ENCODE measurements at places on chromosomes 6 and 20. TPM values are rescaled to one million over a fixed set of nuclear protein-coding genes. Genes with fewer than 3 reads are reported as not detected.

BNIP5 gene
- total RNA-seq: not detected

PRRT1 gene
- total RNA-seq: 1.0 TPM

TENT5A gene
- 44.4 TPM for total RNA-seq

KCNQ5 gene
- 0.11 TPM for total RNA-seq

SPDEF gene
- 0.11 TPM for total RNA-seq

DNA sequence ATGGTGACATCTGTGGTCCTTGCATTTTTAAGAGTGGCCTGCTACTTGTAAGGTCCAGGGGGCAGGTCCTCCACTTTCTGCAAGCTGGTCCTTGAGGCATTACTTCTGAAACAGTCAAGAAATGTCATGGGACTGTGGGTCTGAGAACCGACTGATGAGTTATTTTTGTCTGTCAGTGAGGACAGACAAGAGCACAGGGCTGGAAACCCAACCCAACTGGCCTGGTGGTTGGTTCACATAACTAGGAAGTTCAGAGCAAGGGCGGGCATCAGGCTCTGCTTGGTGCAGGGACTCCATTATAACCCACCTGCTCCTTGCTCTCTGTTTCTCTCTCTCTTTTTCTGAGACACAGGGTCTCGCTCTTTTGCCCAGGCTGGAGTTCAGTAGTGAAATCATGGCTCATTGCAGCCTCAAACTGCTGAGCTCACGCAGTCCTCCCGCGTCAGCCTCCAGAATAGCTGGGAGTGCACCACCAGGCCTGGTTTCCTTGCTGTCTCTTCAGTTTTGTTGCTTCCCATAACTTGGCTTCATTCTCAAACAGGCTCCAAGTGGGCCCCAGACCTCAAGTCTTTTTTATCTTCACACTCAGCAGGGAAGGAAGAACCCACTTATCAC, 9.2 kb downstream of the CST3 start:
- H3K27me3 ChIP-seq: no peaks in the 10 kb centered on the region
- no peak overlapping the region for H3K4me3 ChIP-seq
- peak overlapping the region; percentile 68 for H3K27ac ChIP-seq
- peaks cover 18% of the 10 kb centered on the region for H3K36me3 ChIP-seq
- DNase-seq: no peak

- DNase-seq: no peak
- peaks cover 15% of the 10 kb centered on the region for H3K36me3 ChIP-seq
- peak overlapping the region; percentile 67 for H3K4me3 ChIP-seq
- H3K4me1 ChIP-seq: peaks cover 19% of the 10 kb centered on the region
- H3K27ac ChIP-seq: peak overlapping the region; percentile 72
- no peaks in the 10 kb centered on the region for H3K27me3 ChIP-seq
Observed at GRCh38 chr6:117548797-117549301, 53.5 kb downstream of the GOPC start.

- DNase-seq: no peak
- no peaks in the 10 kb centered on the region for H3K36me3 ChIP-seq
- H3K27me3 ChIP-seq: peaks cover 96% of the 10 kb centered on the region
- H3K27ac ChIP-seq: no peak overlapping the region
- no peak overlapping the region for H3K4me3 ChIP-seq
- no peaks in the 10 kb centered on the region for H3K4me1 ChIP-seq
Observed at GRCh38 chr20:64166721-64167615, 2.7 kb downstream of the MYT1 start.

GRCh38 chr20:1508574-1508973, 17.4 kb upstream of the SIRPB2 start:
- no peak overlapping the region for H3K4me3 ChIP-seq
- peaks cover 56% of the 10 kb centered on the region for H3K27me3 ChIP-seq
- no peaks in the 10 kb centered on the region for H3K4me1 ChIP-seq
- H3K27ac ChIP-seq: no peak overlapping the region
- no peaks in the 10 kb centered on the region for H3K36me3 ChIP-seq
- DNase-seq: no peak

DNA sequence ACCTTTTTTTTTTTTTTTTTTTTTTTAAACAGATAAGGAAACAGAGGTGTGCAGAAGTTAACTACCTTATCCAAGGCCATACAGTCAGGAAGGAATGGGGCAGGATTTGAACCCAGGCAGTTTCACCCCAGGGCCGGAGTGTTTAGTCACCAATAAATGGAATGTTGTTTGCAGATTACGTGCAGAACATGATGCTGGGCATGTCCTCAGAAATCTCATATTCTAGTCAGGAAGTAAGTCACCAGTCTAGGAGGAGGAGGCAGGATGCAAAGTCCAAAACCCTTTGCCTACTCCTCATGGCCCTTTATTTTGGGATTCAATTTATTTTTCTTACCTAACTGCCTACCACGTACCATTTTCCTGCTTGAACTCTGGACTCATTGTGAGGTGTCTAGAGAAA, 57.1 kb upstream of the LRRC1 start:
- DNase-seq: no peak
- no peak overlapping the region for H3K27ac ChIP-seq
- H3K4me1 ChIP-seq: no peaks in the 10 kb centered on the region
- H3K36me3 ChIP-seq: no peaks in the 10 kb centered on the region
- H3K27me3 ChIP-seq: no peaks in the 10 kb centered on the region

GRCh38 chr6:166019214-166019613, 148.4 kb downstream of the TBXT start:
- no peak overlapping the region for H3K27ac ChIP-seq
- H3K4me3 ChIP-seq: no peak overlapping the region
- DNase-seq: no peak

- no peak overlapping the region for H3K27ac ChIP-seq
- H3K4me3 ChIP-seq: no peak overlapping the region
- H3K36me3 ChIP-seq: peaks cover 43% of the 10 kb centered on the region
- no peaks in the 10 kb centered on the region for H3K27me3 ChIP-seq
- no peak for DNase-seq
Observed at GRCh38 chr6:105097288-105097687, 82.5 kb downstream of the POPDC3 start.

GRCh38 chr20:38645351-38645750, 43.7 kb downstream of the ARHGAP40 start:
- peaks cover 9% of the 10 kb centered on the region for H3K4me1 ChIP-seq
- H3K36me3 ChIP-seq: no peaks in the 10 kb centered on the region
- H3K4me3 ChIP-seq: no peak overlapping the region
- no peak overlapping the region for H3K27ac ChIP-seq

Data from left ventricle myocardium inferior (tissue), 1 donor.